CD4-positive, alpha-beta T cell treated with Interleukin-2 at 100 ng/mL for 4 hours (primary cell): ENCODE measurements at places on chromosomes 6 and 20.

DNA sequence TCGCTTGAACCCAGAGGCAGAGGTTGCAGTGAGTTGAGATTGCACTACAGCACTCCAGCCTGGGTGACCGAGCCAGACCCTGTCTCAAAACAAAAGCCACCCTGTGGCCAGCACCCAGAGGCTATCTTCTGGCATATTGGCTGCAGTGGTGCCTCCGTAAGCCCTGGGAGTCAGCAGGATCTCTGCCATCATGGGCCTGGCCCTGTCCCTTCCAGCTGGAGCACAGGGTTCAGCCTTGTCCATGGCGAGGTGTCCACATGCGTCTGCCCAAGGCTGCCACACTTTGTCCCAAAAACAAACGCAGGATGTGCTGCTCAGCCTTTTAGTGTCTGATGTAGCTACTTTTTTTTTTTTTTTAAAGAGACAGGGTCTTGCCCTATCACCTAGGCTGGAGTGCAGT, 15.4 kb upstream of the MTG2 start:
- no peak for DNase-seq

GRCh38 chr20:19974630-19975435, 42.3 kb upstream of the NAA20 start:
- no peak for DNase-seq

DNA sequence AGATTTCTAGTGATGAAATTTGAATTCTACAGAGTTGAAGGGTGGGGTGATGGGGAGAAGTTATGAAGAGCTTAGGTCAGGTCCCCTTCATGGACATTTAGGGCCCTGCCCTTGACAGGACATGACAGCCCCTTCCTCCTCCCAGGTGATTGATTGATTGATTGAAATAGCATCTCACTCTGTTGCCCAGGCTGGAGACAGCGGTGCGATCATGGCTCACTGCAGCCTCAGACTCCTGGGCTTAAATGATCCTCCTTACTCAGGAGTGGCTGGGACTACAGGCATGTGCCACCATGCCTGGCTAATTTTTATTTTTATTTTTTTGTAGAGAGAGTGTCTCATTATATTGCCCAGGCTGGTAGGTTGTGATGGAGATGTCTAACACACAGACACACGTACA, 174.0 kb upstream of the RNF24 start:
- DNase-seq = no peak

DNA sequence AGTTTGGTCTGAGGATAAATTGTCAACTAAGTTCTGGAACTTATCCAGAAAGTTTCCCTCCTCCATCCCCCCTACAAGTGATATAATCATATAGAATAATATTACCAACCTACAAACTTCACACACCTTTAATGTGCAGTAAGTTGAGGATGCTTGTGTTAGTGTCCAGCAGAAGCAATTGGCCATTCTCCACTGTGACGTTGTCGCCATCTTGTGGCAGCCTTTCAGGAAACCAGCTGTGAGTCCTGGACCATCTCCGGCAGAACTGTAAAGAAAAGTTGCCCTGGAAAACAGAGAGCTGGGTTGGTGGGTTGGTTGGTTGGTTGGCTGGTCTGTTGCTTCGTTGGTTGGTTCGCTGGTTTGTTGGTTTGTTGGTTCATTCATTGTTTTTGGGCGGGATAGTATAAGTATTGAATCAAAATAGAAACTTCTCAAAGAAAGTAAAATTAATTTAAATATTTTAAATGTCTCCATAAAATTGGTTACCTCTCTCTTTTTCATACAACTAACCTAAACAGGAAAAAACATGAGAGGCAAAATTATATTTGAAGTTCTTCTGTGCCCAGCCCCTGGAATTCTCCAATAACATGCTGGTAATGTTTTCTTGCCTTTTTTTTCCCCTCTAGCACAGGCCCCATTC, 127.5 kb downstream of the PKHD1 start:
- DNase-seq = no peak

- DNase-seq = no peak
Observed at GRCh38 chr6:159555082-159555875, 137.8 kb downstream of the SOD2 start.
